ENCODE measurements at places on chromosomes 12 and 14. TPM values are rescaled to one million over a fixed set of nuclear protein-coding genes. Genes with fewer than 3 reads are reported as not detected.
A peak's percentile ranks its signal among the peaks of the same experiment; 100 is the strongest.

GRCh38 chr14:34682787-34683321, 31.5 kb downstream of the CFL2 start:
- DNase-seq: no peak

The CLEC9A gene
- total RNA-seq: not detected

DNA sequence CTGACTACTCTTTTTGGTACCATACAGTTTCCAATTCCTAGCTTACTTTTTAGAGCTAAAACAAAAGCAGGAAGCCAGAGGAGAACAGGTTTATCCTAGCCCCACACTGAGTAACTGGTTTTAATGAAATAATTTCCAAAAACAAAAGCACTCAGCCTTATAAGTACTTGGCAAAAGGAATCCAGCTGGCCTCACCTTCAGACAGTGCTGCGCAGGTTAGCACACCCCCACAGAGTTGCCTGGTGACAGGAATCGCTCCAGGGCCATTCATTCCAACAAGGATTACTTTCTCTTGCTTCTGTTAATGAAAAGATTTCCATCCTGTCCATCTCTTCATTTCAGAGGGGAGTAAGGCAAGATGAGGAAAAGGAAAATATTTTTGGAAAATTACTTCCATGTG, 84.6 kb downstream of the SCFD1 start:
- DNase-seq: no peak

The WDHD1 gene
- total RNA-seq: 14.8 TPM

- peak; percentile 65 for DNase-seq
Observed at GRCh38 chr12:12975322-12976077, 23.5 kb upstream of the GPRC5D start.

GRCh38 chr14:101879529-101880336, 84.6 kb upstream of the DYNC1H1 start:
- no peak for DNase-seq

- DNase-seq: no peak
Observed at GRCh38 chr12:27279826-27280225, 35.7 kb downstream of the STK38L start.

Measured in HT1080 (cell line).